Thoracic aorta (tissue), 2 donors: ENCODE measurements at places on chromosomes 16 and 17.

- no peak for DNase-seq
Measured at GRCh38 chr16:87821376-87822107, 47.8 kb downstream of the SLC7A5 start.

- DNase-seq = no peak
Measured at GRCh38 chr16:49519008-49519656, 145.5 kb downstream of the C16orf78 start.

DNA sequence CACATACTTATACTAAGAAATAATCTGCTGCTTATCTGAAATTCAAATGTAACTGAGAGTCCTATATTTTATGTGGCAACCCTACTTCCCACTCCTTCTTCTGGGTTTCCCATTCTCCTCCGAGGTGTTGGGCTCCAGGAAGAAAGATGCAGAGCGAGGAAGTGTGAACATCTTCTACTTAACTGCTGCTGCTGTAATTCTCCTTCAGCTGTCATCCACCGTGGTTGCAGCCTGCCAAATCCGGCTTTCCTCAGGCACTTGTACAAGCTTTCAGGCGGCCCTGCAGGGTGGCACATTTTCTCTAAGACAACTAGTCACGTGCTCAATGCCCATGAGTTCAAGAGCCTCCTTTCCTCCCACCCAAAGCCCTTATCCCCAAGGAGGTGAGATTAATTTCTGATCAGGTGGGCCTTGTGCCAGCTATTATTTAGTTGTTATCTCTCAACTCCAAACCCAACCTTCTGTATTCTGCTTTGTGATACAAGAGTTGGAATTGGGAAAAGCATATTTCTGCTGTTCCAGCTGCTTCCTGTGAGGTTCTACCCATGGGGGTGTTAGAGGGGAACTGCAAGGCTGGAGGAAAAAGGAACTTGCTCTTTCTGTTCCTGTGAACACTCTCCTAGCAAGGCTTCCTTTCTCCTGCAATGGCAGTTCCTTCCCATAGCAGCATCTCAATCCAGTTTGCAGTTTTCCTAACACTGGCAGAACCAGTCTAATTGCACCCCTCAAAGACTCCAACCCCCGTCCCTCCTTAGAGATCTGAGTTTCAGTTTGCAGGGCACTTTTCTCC, 67.6 kb upstream of the RBBP6 start:
- DNase-seq = no peak

- DNase-seq = no peak
Measured at GRCh38 chr16:51150165-51150887, 744 bp downstream of the SALL1 start.

- no peak for DNase-seq
Measured at GRCh38 chr16:68800257-68800875, 43.0 kb upstream of the TANGO6 start.

DNA sequence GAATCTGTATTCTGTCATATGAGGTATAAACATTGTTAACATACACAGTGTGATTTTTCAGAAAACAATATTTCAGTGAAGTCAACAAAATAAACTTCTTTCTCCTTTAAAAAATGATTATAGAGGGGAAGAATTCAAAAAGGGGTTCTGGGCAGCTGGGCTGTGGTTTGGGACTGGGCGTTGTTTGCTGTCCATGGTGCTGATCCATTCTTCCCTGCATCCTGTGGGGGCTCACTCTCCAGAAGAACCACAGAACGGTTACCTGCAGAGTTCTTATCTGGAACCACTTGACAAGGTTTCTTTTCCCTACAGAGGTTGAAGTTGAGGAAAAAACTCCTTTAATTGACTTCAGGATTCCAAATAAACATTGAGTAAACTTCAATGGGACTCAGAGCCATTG, 1091.0 kb downstream of the CDH8 start:
- DNase-seq = no peak

DNA sequence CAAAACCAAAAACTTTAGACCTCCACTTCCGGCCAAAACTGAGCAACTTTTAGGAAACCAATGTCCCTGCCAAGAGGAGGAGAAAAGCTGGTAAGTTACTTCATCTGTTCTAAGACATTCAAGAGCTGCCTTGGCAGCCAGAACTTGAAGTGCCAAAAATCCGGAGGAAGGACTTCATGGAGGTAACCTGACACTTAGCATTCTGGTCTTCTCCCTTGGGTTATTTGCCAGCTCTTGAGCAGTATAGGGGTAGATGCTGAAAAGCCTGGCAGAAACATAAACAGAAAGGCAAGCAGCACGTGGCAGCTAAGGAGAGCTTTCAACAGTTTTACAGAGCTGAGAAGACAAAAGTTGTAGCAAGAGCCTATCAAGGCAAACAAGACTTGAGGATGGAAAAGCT, 53.2 kb downstream of the CDYL2 start:
- no peak for DNase-seq

- DNase-seq = no peak
Measured at GRCh38 chr17:16491703-16492612, at the start of gene LRRC75A. TSS of gene LRRC75A (minus strand) at chr17:16492193. CDS start at chr17:16491990, 203 bp downstream.

GRCh38 chr17:32287804-32288511, 22.3 kb downstream of the RHBDL3 start:
- no peak for DNase-seq

DNA sequence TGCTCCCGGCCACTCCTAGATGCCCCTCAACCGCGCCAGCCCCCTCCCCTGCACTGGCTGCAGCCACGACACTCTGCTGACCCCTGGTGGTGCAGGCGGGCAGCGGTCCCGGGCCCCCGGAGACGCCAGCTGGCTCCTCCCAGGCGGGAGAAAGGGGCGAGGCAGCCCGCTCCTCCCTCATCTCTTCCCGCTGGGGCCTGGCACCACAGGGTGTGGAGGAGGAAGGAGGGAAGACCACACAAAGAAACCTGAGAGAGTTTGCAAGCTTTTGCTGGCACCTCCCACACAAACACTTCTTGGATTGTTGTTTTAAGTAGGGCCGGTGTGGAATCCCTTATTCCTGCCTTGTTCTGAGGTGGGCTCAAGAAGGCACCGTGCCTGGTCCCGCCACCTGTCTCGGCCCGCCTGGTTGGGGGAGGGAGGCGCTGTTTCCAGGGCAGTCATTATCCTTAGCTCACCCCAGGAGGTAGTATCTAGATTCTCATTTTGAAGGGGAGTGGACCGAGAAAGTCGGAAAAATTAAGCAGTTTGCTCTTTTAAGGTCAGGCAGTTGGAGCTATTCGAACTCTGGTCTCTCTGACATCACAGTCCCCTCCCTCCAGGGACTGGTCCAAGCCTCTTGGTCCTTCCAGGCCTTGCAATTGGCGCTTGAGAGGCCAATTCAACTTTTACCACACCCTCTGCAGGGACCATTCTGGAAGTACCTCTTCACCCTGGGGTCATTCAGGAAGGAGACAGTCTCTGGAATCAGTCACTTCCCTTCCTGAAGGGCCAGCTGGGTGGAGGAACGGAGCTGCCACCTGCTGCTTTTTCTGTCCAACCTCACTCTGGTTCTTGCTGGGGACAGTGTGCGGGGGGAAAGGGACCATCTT, 959 bp upstream of the ANKRD13B start:
- DNase-seq = no peak
